ENCODE measurements at places on chromosomes 2 and 18.

DNA sequence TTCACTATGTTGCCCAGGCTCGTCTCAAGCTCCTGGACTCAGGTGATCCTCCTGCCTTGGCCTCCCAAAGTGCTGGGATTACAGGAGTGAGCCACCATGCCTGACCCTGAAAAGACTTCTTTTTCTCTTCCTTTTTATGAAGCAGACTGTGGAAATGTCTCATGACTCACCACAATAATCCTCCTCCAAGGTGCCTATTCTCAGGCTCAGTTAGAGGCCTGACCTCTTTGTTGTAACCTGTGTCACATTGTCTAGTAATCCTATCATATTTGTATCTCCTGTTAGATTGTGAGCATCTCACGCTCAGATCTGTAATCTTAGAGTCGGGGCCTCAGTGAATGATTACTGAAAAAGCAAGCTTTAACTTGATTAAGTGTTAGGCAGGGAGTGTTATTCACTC lies 18.3 kb upstream of the TAF4B start:
- DNase-seq: no peak

DNA sequence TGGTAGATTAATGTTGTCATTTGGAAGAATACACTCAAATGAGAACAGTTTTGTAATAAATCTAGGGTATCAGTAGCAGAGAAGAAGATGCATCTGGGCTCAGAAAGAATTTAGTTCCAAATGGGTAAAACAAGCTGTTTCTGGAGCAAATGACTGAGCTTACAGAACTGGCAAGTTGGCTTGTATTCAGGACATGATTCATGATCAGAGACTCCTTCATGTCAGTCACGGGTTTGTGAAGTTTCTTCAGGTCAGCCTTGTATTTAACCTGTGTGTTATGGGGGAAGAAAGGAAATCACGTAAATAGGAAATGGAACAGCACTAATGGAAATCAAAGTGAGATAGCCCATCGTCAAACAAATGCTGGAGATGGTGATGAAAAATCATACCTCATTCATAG lies 109.1 kb downstream of the RIF1 start:
- DNase-seq: no peak

- peak; percentile 62 for DNase-seq
Measured at GRCh38 chr2:8525582-8526402, 156.1 kb upstream of the ID2 start.

- DNase-seq: no peak
Measured at GRCh38 chr2:216737676-216738075, 42.3 kb upstream of the IGFBP5 start.

DNA sequence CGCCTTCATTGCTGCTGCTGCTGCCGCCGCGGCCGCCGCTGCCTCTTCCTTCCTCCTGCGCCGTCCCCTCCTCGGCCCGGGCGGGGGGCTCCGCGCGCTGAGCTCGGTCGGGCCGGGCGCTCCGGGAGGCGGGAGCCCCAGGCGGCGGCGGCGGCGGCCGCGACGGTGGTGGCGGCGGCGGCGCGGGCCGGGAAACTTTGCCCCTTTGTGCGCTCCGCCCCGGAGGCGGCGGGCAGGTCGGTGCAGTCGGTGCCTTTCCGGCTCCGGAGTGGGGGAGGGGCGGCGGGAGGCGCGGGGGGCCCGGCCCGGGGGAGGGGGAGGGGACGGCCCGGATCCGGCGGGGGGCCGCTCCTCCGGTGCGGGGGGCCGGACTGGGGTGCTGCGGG lies 205 bp downstream of the TET3 start:
- peak; percentile 38 for DNase-seq

DNA sequence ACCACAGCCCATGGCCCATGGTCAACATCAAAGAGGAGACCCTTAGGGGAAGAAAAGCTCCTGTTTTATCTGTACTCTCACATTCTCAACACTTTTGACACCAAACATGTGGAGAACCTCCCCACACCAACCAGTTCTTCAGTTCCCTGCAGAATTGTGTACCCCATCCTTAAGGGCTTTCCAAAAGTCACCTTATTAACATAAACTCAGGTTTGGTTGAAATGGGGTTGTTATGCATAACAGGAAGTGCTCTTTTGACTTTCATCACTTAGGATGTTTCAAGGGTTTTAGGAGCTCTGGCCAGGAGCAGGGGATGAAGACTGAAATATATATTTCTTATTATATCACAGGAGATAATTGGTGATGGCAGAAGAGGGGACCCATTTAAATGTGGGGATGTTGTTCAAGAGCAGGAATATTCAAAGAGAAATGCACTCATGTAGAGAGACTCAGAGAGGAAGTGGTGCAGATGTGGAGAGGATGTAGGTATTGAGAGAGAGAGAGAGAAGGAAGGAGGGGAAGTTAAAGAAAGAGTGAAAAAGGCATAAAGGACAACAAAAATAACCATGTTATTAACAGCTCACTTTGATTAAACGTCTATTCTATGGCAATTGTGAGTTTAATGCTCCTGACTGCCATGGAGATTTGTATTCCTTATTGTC lies 35.2 kb downstream of the SP140L start:
- DNase-seq: no peak

DNA sequence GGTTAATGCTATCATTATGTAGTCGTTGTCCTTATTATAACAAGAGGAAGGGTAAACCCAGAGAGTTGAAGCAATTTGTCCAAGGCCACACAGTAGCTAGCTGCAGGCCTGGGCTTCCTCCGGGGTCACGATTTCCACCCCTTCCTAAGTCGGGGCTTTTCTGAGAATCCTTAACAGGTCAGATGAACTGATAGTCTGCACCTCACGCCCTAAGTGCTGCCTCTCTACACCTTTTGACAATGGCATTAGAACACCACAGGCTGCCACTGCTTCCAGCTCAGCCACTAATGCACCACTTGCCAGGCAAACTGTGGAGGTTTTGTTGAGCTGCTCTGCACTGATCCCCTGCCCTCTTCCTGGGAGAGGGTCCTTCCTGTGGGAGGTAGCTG lies 37.7 kb downstream of the FOSL2 start:
- DNase-seq: no peak

DNA sequence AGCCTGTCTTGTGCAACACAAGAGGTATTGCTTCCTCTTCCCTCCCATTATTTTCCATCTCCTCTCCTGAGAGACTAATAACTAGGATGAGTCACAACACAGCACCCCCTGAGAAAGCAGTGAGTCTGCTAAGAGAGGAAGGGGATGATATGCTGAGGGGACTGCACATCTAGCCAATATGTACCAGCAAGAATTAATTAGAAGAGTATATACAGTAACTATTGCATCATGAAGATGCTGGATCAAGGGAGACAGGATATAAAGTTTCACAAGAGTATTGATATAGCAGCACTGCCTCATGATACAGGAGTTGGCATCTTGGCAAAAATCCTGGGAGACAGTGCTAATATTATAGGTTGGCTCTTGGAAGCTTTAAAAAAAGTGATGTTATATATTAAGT lies 289.9 kb upstream of the RBMS1 start:
- DNase-seq: no peak

DNA sequence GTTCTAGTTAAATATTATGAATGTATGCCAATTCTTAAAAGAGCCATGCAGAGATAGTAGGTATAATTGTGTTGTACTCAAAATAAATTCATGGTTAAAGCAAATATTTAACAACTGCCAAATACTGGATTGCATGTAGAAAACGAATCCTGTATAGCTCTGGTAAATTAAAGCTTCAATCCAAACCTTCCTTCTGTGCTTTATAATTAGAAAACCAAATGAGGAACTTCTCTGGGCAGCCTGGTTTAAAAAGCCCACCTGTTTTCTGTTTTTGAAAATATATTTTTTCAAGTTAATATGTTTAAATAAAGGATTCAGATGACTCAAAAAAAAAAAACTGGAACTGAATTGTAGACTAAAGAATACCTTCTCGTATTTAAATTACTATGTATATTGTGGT lies 48.3 kb upstream of the ITGA4 start:
- DNase-seq: no peak

DNA sequence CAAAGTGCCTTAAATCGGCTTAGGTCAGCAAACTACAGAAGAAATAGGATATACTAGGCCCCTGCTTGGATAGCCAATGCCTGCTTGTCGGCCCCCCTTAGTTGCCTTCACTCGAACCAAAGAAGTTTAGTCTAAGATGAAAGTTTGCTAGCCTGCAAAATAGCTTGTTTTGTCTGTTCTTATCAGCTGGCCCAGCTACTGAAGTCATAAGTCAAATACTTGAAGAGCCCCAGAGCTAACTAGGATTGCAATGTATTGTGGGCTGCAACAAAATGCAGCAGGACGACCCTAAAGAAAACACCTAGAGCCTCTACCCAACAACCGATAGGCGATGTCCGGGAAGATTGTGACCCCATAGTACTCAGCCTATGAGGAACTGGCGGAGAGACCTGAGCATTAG lies 183.5 kb upstream of the HS6ST1 start:
- no peak for DNase-seq

DNA sequence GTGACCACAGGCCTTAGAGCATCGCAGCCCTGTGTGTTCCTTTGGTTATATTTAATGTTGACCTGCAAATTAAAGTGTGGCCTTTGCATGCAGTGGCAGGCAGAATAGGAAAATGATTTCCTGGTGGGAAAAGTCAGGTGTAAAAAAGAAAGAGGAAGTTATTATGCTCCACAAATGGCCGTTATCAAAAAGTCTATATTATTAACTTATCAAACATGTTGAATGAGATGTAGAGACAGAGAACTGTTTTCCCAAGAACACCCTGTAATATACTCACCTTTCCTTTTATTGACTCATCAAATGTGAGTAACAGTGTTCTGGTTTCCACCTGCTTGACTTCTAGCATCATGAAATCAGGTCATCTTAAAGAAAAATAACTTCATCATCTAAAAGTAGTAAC lies 35.3 kb downstream of the MEIS1 start:
- DNase-seq: no peak

- DNase-seq: no peak
Measured at GRCh38 chr2:162063899-162064298, 10.1 kb downstream of the DPP4 start.

DNA sequence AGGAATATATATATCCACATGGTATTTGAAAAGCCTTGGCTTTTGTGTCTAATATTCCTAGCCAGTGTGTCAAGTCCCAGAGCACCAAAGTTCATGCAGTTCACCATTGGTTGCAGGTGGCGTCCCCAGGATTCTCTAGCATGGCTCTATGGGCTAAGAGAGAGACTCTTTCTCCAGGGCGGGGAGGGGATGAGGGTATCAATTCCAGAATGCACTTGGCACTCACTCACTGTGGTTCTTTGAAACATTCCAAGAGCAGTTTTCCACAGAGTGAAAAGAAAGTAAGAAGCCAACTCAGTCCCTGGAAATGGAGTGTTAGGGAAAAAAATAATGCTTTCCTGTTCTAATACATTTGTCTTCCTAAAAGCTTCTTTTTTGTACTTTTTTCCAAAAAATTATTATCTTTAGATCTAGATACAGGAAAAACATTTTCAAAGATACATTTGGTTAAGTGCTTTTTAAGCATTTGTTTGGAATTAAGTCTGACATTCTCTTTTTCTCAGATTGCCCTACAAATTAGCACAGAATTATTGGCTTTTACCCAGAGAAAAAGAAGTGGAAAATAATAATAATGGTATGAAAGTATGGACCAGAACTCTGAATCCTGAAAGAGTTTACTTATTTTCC lies 239.9 kb downstream of the PAX3 start:
- DNase-seq: no peak

GRCh38 chr2:1088192-1088860 lies 137.7 kb downstream of the SNTG2 start:
- DNase-seq: peak; percentile 50

GRCh38 chr2:10089565-10090190 lies 9.5 kb upstream of the CYS1 start:
- DNase-seq: no peak

- peak; percentile 67 for DNase-seq
Measured at GRCh38 chr2:174486563-174487107, at the start of gene GPR155. GPR155 (minus strand) TSS chr2:174487029; CDS start chr2:174481956, 5,073 bp downstream.

- no peak for DNase-seq
Measured at GRCh38 chr2:238106698-238107524, 6.8 kb downstream of the ESPNL start.

GRCh38 chr2:215362562-215362904 lies 50.7 kb downstream of the ATIC start:
- no peak for DNase-seq

- DNase-seq: peak; percentile 25
Measured at GRCh38 chr2:238097988-238098871, 1.9 kb upstream of the ESPNL start.

- no peak for DNase-seq
Measured at GRCh38 chr2:174673876-174674275, 76.3 kb upstream of the WIPF1 start.

DNA sequence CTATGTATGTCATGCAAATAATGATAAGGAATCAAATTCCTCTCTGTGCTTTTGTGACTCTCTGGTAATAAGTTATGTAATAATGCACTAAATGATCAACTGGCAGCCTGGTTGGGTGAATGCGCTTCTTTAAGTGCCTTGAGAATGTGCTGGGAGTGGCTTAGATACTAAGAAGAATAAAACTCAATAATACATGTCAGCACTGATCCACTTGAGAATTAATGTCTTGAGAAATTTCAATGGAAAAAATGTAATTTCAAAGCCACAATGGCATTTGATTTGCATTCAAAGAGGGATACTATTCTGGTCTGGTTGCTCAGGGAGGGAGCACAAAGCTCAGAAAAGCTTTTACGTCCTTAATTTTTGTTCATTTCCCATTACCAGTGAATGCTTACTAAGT lies 137.7 kb upstream of the MMADHC start:
- DNase-seq: no peak

GRCh38 chr2:54945391-54946219 lies 104.6 kb downstream of the RTN4 start:
- DNase-seq: no peak

DNA sequence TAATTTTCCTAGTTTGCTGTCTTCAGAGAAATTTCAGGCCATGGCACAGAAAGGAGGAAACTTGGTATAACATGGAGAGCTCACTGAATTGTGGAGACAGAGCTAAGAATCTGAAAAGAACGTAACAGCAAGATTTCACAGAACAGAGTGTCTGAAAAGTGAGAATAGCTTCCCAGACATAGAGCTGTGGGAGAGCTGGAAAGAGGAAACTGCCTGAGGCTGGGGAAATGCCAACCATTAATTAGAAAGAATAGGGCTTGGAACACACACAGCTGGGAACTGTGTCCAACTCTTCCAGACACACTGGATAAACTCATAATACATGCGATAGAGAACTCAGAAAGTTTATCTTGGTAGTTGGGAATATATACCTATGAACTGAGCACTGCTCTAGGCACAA lies 51.6 kb upstream of the KYNU start:
- no peak for DNase-seq

- DNase-seq: peak; percentile 87
Measured at GRCh38 chr2:27264753-27265535, 2.1 kb upstream of the SLC30A3 start.

GRCh38 chr2:12227941-12228608 lies 481.6 kb downstream of the LPIN1 start:
- no peak for DNase-seq

- no peak for DNase-seq
Measured at GRCh38 chr2:193332941-193333340, 1138.2 kb upstream of the TMEFF2 start.

DNA sequence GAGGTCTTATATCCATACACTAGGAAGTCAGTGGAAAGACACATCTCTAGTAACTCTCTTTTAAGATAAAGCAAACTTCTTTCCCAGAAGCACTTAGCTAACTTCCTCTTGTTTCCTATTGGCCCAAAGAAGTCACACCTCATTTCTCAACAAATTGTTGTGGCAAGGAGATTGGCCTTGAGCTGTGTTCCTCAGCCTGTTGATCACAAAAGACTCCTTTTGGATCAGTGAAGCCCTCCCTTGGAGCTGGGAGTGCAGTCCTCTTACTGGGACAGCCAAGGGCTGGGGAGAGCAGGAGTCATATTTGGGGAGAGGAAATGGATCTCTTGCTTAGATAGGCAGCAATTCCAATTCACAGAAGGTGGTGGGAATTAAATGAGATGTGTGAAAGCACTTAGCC lies 51.2 kb upstream of the DAPL1 start:
- DNase-seq: no peak

All from NCI-H2171 treated with DMSO at 0.1 percent for 48 hours (cell line).